Glutamatergic neuron (in vitro differentiated cells): ENCODE measurements at places on chromosomes 16 and 17. TPM values are rescaled to one million over a fixed set of nuclear protein-coding genes. Genes with fewer than 3 reads are reported as not detected.
A peak's percentile ranks its signal among the peaks of the same experiment; 100 is the strongest.

Gene HOXB6
- total RNA-seq: not detected

Gene PERCC1
- not detected for total RNA-seq

DNA sequence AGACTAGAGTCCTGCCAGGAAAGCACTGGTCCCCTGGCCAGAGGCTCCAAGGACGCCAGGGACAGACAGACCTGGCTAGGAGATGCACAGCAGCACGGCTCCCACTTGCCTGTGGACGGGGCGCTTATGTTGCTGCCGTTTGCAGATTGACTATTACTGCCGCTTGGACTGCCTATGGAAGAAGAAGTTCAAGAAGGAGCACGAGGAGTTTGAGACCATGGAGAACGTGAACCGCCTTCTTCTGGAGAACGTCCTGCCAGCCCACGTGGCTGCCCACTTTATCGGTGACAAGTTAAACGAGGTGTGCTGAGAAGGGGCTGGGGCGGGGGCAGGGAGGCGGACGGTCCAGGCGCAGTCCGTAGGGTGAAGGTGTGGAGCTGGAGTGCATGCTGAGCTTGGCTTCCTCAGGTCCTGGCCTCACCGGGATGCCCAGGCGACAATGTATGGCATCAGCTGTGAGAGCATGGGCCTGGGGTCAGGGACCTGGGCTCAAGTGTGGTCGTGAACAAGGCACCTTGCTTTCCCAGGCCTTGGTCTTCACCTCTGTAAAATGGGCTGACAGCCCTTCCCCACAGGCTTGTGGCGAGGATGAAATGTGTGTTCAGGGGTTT is 45.6 kb downstream of the ADCY7 start:
- DNase-seq: no peak

DNA sequence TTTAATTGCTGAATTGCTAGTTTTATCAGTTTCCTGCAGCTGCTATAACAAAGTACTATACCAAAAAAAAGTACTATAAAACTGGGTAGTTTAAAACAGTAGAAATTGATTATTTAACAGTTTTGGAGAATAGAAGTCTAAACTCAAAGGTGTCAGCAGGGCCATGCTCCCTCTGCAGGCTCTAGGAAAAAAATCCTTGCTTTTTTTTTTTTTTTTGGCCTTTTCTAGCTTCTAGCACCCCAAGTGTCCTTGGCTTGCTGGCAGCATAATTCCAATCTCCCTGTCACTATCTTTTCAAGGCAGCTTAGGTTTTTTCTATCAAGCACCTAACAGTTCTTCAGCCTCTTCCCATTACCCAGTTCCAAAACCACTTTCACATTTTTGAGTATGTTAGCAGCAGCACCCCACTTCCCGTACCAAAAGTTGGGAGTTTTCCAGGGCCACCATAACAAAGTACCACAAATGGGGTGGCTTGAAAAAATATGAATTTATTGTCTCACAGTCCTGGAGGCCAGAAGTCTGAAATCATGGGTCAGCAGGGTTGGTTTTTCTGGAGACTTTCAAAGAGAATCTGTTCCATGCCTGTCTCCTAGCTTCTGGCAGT is 37.4 kb downstream of the BPTF start:
- no peak for DNase-seq

DNA sequence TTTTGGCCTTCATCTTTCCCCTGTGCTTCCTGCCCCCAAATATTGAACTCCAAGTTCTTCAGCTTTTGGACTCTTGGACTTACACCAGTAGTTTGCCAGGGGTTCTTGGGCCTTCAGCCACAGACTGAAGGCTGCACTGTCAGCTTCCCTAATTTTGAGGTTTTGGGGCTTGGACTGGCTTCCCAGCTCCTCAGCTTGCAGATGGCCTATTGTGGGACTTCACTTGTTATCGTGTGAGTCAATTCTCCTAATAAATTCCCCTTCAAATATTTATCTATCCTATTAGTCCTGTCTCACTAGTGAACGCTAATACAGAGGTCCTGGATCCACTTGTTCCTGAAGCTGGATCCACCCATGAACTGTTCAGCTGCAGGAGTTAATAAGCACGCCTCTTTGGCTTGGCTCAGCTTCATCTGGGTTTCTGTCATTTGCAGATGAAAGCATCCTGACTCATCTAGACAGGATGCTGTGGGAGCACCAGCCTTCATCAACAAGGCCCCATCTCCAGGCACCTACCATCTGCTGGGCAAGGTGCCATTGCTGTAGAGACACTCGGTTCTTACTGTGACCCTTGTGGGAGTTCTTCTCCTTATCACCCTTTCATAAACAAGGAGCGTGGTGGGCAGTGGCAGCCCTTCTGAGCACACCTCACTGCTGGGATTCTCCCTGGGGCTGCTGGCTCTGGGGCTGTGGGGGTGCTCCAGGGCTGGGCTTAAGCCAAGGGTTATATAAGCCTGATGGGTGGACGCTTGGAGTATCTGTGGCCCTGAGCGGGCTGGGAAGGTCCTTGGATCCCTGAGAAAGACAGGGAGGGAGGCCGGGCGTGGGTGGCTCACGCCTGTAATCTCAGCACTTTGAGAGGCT is 23.1 kb downstream of the LAT start:
- DNase-seq: no peak

DNA sequence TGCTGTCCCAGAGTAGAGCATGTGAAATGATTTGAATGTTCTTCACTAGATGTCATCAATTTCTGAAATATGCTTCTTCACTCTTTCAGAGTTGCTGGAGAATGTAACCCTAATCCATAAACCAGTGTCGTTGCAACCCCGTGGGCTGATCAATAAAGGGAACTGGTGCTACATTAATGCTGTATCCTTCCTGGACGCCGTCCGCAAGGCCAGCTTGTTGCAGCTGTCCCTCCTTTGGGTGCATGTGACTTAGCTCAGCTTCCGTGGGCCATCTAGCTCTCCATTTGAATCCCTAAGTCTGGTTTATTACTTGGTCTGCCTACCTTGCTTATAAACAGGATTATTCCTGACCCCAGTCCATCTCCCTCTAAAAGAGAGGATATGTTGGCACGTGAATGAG is 58.8 kb downstream of the USP10 start:
- DNase-seq: peak; percentile 63
